ENCODE measurements at places on chromosomes 1 and 21. TPM values are rescaled to one million over a fixed set of nuclear protein-coding genes. Genes with fewer than 3 reads are reported as not detected.

GRCh38 chr1:199204231-199204630, 565.4 kb downstream of the PTPRC start:
- no peak for DNase-seq

DNA sequence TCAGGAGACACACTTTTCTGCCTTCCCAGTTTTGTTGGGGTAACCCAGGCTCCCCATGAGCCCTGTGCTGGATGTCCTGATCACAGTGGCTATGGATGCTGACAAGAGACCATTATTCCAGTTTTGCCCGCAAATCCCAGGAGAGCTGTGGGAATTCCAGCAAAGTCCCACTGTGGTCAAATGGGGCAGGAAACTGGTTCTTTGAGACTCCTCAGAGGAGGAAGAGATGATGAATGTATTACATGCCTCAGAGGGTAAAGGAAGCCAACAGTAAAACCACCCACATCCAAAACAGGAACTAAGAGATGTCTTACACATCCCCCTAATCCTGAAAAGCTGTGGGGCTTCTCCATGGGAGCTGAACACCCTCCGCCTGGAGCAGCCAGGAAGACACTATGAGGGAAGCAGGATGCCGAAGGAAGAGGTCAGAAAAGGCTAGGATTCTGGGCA, 12.8 kb upstream of the MPZL1 start:
- no peak for DNase-seq

The PKP1 gene
- total RNA-seq = 0.69 TPM

The MCL1 gene
- 325 TPM for total RNA-seq

GRCh38 chr1:183239793-183240525, 53.9 kb downstream of the LAMC2 start:
- DNase-seq = no peak

The LCE1C gene
- total RNA-seq = not detected

The KCNE1 gene
- 13.6 TPM for total RNA-seq

The LCE3E gene
- total RNA-seq = not detected

GRCh38 chr1:96384611-96385010, 337.0 kb upstream of the PTBP2 start:
- no peak for DNase-seq

DNA sequence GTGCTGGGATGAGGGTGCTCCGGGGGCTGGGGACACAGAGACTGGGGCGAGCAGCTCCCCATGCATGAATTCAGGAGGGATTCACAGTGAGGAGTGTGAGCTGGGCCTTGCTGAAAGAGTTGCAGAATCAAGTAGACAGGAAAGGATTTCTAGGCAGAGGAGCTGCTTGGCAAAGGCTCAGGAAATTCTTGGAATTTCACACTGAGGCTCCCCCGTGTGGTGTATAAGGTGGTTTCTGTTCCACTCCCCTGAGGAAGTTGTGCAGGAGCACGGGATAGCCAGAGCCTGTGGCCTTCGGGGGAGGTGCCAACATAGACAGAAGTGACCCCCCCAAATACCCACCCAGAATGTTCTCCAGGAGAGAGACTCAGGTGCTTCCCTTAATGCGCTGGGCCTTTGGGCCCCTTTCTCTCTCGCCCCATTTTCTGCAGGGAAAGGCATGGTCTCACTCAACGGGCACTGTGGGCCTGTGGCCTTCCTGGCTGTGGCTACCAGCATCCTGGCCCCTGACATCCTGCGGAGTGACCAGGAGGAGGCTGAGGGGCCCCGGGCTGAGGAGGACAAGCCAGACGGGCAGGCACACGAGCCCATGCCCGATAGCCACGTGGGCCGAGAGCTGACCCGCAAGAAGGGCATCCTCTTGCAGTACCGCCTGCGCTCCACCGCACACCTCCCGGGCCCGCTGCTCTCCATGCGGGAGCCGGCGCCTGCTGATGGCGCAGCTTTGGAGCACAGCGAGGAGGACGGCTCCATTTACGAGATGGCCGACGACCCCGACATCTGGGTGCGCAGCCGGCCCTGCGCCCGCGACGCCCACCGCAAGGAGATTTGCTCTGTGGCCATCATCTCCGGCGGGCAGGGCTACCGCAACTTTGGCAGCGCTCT, 58.5 kb upstream of the ACTL8 start:
- no peak for DNase-seq

GRCh38 chr1:112253366-112253765, 142.6 kb upstream of the CTTNBP2NL start:
- DNase-seq = no peak

- DNase-seq = no peak
Measured at GRCh38 chr1:117735045-117735992, 129.5 kb downstream of the TENT5C start.

The OR2T29 gene
- total RNA-seq = not detected

GRCh38 chr1:228935855-228936727, 200.8 kb downstream of the RHOU start:
- DNase-seq = no peak

- no peak for DNase-seq
Measured at GRCh38 chr1:56304975-56305374, 274.4 kb downstream of the PLPP3 start.

DNA sequence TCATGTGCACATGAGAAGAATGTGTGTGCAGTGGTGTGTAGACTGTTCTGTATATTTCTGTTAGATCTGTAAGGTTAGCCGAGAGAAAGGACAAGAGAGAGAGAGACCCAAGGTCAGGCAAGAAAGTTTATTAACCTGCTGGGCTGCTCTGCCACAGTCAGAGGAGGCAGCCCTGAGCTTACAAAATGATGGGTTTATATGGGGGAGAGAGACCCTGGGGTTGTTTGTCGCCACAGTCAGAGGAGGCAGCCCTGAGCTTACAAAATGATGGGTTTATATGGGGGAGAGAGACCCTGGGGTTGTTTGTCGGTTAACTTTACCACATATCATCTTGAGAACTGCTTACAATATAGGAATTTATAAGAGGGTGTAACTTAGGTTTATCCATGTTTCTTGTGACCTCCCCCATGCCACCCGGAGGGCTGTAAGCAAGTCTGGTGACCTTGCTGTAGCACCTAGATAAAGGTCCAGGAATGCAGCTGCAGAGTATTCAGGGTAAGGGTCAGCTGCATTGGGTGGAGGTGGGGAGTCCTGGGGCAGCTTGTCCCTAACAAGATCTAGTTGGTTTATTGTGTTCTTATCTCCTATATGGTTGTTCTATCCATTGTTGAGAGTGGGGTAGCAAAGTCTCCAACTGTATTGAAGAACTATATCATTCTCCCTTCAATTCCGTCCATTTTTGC, 9.3 kb upstream of the ZBTB40 start:
- DNase-seq = no peak

DNA sequence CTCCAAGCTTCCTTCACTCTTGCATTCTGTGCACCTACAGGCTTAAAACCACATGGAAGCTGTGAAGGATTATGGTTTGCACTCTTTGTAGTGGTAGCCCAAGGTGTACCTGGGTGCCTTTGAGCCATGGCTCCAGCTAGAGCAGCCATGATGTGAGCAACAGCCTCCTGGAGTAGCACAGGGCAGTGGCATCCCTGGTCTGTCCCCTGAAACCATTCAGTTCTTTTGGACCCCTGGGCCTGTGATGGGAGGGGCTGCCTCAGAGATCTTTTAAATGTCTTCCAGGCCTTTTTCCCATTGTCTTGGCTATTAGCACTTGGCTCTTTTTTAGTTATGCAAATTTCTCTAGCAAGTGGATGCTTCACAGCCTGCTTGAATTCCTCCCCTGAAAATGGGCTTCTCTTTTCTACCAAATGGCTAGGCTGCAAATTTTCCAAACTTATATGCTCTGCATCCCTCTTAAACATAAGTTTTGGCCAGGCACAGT, 47.4 kb downstream of the CLCA4 start:
- DNase-seq = no peak

Measured in upper lobe of right lung (tissue), 1 donor.